ENCODE measurements at places on chromosomes 5 and 9.

DNA sequence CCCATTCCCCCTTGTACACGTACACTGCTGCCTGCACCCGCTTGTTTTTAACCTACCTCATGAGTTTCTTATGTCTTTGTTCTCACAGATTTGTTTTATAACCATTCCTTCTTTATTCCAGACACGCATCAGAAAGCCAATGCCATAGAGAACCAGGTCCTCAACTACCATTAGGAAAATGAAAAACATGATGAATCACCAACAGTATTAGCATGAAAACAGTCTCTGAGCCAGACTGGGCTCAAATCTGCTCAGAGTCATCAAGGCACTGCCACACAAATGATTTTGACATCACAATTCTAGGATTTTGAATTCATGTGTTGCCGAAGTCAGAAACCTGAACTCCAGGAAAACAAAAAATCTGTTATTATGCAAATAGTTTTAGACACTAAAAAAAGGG lies 394.1 kb upstream of the GRIA1 start:
- DNase-seq = no peak

GRCh38 chr5:78501411-78502352 lies 141.3 kb downstream of the SCAMP1 start:
- no peak for DNase-seq

DNA sequence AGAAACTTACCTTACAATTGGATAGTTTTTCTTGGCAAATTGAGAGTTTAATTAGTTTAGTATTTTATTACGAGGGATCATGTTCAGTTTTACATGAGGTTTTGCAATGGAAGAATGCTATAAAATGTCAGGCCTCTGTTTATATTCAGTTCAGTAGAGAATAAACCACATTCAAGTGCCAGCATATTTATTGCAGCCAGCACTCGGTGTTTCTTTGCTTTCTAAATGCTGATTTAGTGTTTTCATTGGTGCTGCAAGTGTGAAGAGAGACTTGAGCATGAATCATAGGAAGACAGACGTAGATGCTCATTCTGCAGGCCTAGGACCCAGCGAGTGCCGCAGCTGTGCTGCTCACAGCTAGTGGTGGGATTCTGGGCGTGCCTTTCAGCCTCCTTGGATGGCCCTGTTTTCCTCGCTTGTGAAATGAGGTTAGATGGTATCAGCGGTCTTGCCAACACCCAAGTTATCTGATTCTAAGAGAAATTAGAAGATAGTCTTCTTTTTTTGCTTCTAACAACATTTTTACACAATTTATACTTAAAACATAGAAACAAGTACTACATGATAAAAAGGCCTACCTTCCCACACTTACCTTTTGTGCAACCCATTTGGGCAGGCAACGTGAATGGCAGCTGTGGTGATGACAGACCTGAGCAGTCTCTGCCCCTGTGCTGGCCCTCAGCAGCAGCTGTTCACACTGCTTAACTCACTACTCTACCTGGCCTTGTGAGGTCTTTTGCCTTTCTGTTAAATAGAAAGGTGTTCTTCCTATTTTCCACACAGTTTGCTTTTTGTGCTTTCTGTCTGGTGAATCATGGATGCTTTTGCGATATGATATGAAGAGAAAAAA lies 26.8 kb upstream of the TNFAIP8 start:
- DNase-seq = peak; percentile 7

DNA sequence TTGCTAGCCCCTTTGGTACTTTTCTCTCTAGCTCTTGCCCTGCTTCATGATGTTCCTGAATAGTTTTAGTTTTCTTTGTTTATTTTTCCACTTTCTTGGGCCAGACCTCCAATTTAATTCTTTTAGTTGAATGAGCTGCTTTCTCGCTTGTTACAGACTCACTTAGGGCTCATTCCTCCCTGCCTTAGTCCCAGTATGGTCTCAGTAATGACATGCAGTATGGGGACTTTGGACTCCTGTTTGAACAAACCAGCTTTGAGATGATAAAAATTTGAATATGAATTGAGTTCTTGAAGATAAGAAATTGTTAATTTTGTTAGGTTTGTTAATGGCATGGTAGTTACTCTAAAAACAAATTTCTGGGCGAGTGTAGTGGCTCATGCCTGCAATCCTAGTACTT lies 284.8 kb upstream of the DMRT1 start:
- no peak for DNase-seq
